Amniotic epithelial cell (primary cell): ENCODE measurements at places on chromosomes 7 and 10.

DNA sequence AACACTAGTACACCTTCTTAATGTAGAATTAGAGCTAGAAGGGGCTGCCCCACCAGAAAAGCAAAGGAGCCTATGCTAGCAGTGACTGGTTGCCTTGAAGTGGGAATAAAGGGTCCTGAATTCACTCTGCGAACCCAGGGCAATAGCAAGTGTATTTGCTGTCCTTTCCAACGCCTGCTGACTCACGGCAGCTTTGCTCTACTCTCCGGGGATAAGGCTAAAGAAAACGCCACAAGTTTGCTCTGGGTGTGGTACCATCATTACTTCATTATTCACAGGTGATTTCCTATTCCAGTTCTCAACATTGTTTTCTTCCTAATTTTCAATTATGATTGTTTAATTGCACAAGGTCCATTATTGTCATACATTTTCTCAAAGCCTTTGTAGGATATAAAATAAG lies 220.5 kb upstream of the AOAH start:
- DNase-seq, result no peak

GRCh38 chr10:131644289-131644688 lies 256.5 kb upstream of the PPP2R2D start:
- DNase-seq, result no peak

GRCh38 chr10:83656924-83657323 lies 482.4 kb upstream of the GHITM start:
- DNase-seq, result no peak

- DNase-seq, result peak; percentile 31
Measured at GRCh38 chr7:4682621-4683042, 537 bp downstream of the FOXK1 start.

DNA sequence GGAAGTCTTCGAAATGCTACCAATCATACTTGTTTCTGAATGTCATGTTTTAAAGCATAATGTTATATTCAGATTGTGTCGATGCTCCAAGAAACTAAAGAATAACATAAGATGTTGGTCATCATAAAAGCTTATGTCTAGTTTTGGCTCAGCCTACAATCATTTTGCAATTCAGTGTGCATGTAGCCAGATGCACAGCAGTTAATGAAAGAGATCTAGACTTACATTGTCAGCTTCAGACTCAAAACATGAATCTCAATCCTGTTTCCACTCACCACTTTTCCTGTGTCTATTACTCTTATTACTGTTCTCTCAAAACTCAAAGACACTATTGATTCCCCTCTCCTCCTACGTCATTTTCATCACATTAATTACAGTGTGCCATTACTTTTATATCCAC lies 21.4 kb downstream of the TMEM196 start:
- no peak for DNase-seq

DNA sequence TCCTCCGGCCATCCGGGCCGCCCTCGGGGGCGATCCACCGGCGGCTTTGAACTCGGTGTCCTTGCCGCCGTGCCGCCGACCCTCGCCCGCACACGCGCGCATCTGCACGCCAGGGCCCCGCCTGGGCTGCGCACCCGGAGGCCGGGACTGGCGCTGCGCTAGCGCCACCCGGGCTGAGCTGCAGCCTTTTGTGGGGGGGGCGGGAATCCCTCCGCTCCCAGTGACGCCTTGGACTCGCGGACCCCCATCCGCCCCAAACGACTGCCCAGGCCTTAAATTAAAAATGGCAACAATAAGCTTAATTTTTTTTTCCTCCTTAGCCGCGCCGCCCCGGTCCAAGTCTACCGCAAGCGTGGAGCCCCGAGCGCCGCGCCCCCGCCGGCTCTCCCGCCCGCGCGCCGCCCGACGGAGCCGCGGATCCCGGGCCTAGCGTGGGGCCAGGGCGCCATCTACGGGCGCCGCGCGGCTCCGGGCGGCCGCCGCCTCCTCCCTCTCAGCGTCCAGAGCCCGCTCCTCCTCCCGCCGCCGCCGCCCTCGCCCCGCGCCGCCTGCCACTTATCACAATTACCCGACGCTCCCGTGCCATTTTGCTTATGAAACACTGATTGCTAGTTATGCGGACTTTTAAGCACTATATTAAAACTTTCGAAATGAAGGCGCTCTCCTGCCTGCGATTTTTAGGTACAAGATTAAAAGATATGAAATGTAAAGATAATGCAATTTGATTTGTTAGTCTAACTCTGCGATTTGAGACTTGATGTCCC lies 7.5 kb upstream of the EBF3 start:
- DNase-seq, result peak; percentile 13

DNA sequence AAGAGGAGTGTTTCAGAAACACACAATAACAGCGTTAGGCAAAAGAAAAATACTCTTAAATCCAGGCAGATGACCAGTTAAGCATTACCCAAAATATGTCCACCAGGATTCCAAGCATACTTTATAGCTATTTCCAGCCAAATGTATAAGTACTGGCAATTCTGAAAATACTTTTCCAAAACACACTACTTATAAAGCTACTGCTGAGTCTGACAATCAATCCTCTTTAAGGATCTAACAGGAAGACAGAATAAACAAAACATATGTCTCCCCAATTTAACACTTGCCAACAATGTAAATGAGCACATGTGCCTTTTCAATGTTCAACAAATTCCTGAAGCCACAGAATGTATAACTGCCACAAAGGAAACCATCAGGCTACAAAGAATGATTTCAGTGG lies 370.9 kb downstream of the SORCS1 start:
- DNase-seq, result no peak

DNA sequence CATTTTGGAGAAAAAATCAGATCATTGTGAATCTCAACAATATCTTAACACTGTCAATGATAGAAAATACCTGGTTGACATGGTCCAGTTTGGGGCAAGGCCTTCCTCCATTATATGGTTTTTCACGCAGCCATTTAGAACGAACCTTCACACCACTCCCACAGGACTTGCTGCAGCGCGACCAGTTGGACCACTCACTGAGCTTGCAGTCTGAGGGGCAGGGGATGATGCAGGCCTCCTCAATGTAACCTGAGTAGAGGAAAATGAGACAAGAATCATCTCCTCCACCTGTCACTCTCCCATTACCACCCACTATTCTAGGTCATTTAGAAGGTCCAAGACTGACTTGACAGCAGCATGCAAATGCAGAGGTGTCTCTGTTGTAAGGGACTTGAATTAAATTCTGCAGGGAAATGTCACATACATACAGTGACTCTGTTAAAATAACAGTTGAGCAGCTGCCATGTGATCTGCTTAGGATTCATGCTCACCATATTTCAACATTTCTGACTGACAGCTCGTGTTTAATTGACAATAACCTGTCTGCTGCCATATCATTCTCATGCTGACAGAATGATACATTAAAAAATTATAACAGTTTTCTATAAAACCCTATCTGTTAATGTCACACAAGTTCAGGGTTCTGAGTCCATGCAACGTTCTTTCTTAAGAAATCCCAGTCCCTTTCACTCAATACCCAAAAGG lies 403.0 kb downstream of the THSD7A start:
- no peak for DNase-seq

- DNase-seq, result no peak
Measured at GRCh38 chr10:77771851-77772250, 134.2 kb upstream of the KCNMA1 start.

- no peak for DNase-seq
Measured at GRCh38 chr10:23198610-23198939, 6.5 kb downstream of the PTF1A start.

GRCh38 chr10:97598407-97599271 lies 9.1 kb downstream of the C10orf62 start:
- no peak for DNase-seq

- DNase-seq, result no peak
Measured at GRCh38 chr7:121446526-121446925, 50.4 kb upstream of the FAM3C start.

GRCh38 chr10:31075434-31075833 lies 43.8 kb upstream of the ZNF438 start:
- peak; percentile 81 for DNase-seq

GRCh38 chr10:122567056-122567660 lies 6.6 kb downstream of the DMBT1 start:
- peak; percentile 7 for DNase-seq

DNA sequence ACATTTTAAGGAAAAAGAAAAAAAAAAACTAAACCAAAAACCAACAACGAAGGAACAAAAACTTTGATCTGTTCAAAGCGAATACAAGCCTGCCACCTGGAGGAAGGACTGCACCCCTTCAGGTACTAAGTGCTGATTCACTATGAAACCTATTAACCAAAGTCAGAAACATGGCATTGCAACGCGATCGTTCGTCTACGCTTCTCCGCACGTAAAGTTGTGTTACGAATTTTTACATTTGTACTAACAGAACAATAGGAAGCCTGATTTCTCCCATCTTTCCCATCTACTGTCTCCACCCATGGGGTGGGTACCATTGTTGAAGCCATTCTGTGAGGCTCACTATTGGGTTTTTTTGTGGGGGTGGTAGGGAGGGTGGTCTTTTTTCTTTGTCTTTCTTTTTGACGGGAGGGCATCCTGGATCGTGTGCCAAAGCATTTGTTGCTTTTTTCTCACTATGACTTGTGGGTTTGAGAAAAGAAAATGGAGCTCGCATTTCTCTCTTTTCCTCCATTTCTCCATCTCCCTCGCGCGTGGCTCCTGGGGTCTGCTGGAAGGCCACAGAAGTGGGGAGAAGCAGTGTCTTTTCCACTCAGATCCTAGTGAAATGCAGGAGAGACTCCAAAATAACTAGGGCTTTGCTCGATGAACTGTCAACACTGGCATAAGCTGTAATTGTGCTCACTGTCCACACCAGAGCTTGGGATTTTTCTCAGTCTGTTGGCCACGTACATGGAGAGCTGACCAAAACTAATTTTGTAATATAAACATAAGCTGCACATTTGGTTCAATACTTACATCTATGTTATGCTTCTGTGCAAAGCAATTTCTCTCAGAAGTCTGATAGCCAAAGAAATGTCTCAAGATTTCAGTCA lies 100.9 kb upstream of the YAE1 start:
- DNase-seq, result peak; percentile 64

DNA sequence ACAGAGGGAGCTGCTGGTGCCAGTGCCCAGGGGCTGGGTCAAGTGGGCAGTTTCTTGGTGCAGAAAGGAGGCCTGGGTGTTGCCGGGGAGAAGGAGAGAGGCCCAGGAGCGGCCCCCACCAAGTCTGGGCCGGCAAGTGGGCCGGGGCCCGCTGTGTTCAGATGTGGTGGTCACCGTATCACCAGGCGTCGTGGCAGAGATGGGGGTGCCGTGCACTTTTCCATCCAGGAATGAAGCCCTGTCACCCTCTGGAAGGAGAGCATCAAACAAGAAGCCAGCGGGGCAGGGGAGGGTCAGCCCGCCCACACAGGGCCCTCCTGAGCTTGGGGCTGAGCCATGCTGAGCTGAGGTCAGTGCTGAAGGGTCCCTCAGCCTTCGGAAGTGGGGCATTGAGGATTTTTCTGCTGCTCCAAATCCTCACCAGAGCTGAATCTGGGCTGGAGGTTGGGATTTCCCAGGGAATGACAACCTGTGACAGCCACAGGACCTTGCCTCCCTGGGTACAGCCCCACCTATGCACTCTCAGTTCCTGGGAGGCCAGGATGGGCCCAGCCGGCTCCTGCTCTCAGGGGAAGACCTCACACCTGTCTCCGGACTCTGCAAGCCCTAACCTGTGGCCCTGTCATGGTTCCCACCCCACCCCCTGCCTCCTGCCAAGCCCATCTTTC lies 27.9 kb upstream of the INPP5A start:
- no peak for DNase-seq
